ENCODE measurements at places on chromosomes 7 and 10.
A peak's percentile ranks its signal among the peaks of the same experiment; 100 is the strongest.

DNA sequence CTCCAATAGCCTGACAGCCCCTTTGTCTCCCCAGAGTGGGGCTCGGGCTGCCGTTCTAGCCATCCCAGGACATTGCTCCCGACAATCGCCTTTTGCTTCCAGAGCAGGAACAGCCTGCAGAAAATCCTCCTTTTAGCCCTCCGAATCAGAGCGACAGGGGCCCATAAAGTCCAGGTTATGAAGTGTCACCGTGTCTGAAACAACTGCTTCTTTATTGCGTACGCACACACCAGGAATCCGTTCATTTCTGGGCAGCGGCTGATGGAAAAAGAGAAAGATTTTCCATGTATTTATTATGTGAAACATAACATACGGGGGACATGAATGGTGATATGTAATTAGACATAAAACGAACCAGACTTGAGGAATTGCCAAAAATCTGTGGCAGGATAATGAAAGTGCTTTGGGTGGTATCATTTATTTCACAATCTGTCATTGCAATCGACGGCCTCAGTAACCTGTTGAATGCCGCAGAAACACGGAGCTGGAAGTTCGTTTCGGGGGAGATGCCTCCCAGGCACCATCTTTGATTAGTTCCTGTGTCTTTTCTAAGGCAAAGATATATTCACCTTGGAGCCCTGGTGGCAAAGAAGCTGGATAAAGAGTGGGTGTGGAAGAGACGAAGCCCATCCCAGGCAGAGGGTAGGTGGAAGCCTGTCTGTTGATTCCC, 48.1 kb downstream of the FAM241B start:
- no peak overlapping the region for H3K27ac ChIP-seq
- peaks cover 37% of the 10 kb centered on the region for H3K27me3 ChIP-seq
- H3K4me1 ChIP-seq, result no peaks in the 10 kb centered on the region
- H3K4me3 ChIP-seq, result no peak overlapping the region
- no peak for DNase-seq

DNA sequence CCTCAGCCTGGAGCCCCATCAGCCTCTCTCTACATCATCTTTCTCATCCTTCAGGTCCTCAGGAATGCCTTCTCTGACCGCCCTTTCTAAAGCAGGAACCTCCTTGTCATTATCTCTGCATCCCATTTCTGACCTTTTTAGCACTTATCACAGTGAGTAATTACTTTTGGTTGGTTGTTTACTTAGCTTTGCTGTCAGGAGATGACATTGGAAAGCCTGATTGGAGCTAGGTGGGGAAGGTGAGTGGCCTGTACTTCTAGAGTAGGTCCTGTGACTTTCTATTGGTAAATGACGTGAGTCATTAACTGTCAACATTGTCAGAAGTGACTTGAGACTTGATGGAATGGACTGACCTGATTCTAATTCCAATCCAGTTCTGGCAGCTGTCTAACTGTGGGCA, 9.3 kb upstream of the SLC25A13 start:
- no peak overlapping the region for H3K4me3 ChIP-seq
- no peak overlapping the region for H3K27ac ChIP-seq
- H3K4me1 ChIP-seq, result no peaks in the 10 kb centered on the region
- no peak for DNase-seq

DNA sequence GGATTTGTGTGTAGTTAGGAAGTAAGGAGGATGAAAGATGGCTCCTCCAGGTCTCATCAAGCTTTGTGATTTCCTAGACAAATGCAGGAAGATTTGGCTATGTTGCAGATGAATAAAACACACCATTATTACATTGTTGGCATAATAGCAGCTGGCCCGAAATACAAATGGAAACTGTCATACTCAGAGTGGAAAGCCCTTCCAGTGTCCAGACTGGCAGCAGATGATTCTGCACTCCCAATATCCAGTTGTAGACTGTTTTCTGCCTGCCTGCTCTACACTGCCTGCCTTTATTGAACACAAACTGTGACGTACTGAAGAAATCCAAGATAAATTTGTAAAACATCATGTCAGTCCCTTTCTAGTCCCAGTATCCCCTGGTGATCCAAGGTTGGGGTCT, 99.7 kb upstream of the FZD1 start:
- no peaks in the 10 kb centered on the region for H3K27me3 ChIP-seq
- no peak for DNase-seq
- H3K4me1 ChIP-seq, result no peaks in the 10 kb centered on the region
- no peaks in the 10 kb centered on the region for H3K36me3 ChIP-seq
- no peak overlapping the region for H3K27ac ChIP-seq

DNA sequence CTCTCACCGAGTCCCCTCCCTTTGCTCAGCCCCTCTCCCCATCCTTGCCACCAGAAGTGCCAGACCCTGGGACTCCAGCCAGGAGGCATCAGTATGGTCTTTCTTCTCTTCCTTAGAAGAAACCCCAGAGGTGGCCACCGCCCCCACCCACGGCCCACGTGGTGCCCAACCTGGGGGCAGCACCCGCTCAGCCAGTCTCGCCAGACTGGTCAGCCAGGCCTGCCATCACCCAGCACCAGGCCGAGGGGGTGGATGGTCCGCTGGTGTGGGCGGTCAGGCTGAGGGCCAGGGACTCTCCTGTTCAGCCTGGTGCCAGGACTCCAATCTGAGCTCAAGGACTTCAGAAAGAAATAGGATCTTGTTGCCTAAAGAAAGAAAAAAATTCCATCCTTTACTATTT, 5.8 kb upstream of the CLDN4 start:
- DNase-seq, result no peak
- H3K36me3 ChIP-seq, result no peaks in the 10 kb centered on the region
- no peak overlapping the region for H3K4me3 ChIP-seq
- H3K27me3 ChIP-seq, result peaks cover 44% of the 10 kb centered on the region

- H3K27me3 ChIP-seq, result no peaks in the 10 kb centered on the region
- DNase-seq, result no peak
- no peaks in the 10 kb centered on the region for H3K4me1 ChIP-seq
- H3K27ac ChIP-seq, result no peak overlapping the region
- H3K4me3 ChIP-seq, result no peak overlapping the region
Observed at GRCh38 chr7:46168671-46169383, 247.8 kb upstream of the IGFBP3 start.

DNA sequence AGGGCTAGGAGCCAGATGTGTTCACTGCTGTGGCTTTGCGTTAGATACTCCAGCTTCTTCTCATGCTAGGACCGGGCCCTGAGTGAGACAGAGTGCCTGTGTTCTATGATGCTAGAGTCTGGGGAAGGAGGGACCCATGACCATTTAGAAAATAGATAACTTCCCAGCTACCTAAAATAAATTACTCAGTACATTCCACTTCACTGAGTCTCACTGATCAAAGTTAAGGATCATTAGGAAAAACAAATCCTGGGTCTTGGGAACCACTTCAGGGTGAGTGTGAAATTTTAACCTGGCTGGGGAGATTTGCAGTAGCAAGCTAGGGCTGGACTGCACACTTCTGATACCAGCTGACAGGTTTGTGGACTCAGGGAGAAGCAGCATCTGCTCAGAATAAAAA, 138.1 kb downstream of the EMX2 start:
- DNase-seq, result no peak
- no peaks in the 10 kb centered on the region for H3K36me3 ChIP-seq
- no peak overlapping the region for H3K4me3 ChIP-seq

DNA sequence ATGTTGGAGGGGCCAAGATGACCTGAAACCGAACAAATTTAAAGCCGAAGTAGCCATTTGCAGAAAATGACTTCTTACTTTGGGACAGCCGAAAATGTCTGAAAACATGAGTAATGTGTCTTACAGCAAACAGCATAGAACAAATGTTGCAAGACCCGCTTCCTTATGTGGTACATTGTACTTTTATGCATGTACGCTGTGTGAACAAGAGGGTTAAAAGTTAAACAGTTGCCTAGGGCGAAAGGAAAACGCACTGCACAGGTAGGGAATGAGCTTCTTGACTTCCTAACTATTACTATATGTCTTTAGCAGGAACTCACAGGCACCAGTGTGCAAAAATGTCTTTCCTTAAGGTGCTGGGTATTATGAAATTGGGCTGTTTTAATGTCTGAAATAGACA, 303.5 kb upstream of the MGMT start:
- H3K27ac ChIP-seq, result no peak overlapping the region
- H3K4me1 ChIP-seq, result peaks cover 8% of the 10 kb centered on the region
- peaks cover 3% of the 10 kb centered on the region for H3K27me3 ChIP-seq
- H3K36me3 ChIP-seq, result no peaks in the 10 kb centered on the region

GRCh38 chr10:126286256-126286780, 102.0 kb downstream of the ADAM12 start:
- H3K4me1 ChIP-seq, result no peaks in the 10 kb centered on the region
- no peak overlapping the region for H3K4me3 ChIP-seq
- no peak overlapping the region for H3K27ac ChIP-seq
- no peak for DNase-seq
- H3K27me3 ChIP-seq, result no peaks in the 10 kb centered on the region
- no peaks in the 10 kb centered on the region for H3K36me3 ChIP-seq

DNA sequence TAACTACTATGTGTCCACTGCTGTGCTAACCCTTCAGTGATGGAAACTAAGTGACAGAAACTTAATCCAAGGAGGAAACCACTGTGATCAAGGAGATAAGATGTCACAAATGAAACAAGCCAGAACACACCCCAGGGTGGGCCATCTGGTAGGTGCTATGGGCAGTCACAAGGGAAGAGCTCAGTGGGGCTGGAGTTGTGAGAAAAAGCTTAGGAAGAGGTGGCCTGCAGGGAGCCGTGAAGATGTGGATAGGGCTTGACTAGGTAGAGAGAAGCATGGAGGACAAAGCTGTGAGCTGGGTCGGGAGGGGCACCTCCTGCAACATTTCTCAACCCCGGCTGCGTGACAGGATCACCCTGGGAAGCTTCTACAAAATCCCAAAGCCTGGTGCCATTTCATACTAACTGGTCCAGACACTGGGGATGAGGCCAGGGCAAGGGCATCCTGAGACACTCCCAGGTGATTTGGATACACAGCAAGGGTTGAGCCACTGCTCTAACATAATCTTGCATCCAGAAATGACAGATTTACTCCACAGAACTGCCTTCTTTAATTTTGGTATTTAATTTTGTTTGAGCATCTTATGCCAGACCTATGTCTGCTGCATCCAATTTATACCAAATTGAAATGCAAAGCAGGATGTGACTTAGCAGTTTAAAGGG, 69.3 kb downstream of the OSBPL3 start:
- no peak for DNase-seq
- peak overlapping the region; percentile 49 for H3K4me3 ChIP-seq
- no peaks in the 10 kb centered on the region for H3K27me3 ChIP-seq
- H3K4me1 ChIP-seq, result peaks cover 33% of the 10 kb centered on the region

DNA sequence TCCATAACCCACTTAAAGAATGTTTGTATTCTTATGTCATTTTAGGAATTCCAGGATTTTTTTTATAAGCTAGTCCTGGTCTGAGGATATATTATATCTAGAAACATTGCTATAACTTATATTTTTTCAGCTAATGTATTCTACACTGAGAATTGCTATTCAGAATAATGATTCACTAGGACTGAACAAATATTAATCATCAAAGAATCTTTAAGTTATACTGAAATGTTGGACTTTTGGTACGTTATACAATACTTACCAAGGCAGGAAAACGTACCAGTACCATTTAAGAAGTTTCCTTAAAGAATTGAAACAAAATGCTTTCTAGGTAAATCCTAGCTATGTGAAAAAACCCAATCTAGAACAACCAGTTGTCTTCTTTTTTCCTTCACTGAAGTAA, 18.4 kb downstream of the PTTG1IP2 start:
- H3K27me3 ChIP-seq, result peaks cover 8% of the 10 kb centered on the region
- DNase-seq, result no peak
- H3K4me3 ChIP-seq, result no peak overlapping the region
- H3K27ac ChIP-seq, result no peak overlapping the region
- H3K36me3 ChIP-seq, result no peaks in the 10 kb centered on the region

DNA sequence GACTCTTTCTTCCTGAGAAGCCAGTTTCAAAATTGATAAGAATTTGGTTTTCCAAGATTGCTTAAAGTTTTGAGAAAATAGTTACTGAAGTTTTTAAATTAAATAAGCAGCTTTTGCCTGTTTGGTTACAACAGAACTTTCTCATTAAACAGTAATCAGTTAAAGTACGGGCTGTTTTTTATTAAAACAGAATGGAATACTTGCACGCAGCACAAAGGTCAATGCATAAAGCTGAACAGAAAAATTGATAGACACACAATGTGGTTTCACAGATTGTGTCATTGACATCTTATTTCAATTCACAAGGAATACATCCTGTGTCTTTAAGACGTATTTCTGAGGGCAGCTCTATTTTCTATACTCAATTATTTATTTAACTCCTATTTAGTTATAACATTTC, 192.2 kb downstream of the PRKG1 start:
- no peak for DNase-seq
- H3K27ac ChIP-seq, result no peak overlapping the region
- H3K4me1 ChIP-seq, result no peaks in the 10 kb centered on the region
- no peaks in the 10 kb centered on the region for H3K27me3 ChIP-seq
- H3K4me3 ChIP-seq, result no peak overlapping the region

GRCh38 chr7:120959929-120960484, 9.4 kb downstream of the ING3 start:
- no peaks in the 10 kb centered on the region for H3K27me3 ChIP-seq
- H3K36me3 ChIP-seq, result peaks cover 16% of the 10 kb centered on the region
- H3K4me1 ChIP-seq, result peaks cover 19% of the 10 kb centered on the region
- H3K27ac ChIP-seq, result no peak overlapping the region
- no peak for DNase-seq

- no peak overlapping the region for H3K27ac ChIP-seq
- no peaks in the 10 kb centered on the region for H3K27me3 ChIP-seq
- H3K4me3 ChIP-seq, result no peak overlapping the region
- peaks cover 35% of the 10 kb centered on the region for H3K4me1 ChIP-seq
Observed at GRCh38 chr10:132395704-132396493, 1.1 kb upstream of the PWWP2B start.

DNA sequence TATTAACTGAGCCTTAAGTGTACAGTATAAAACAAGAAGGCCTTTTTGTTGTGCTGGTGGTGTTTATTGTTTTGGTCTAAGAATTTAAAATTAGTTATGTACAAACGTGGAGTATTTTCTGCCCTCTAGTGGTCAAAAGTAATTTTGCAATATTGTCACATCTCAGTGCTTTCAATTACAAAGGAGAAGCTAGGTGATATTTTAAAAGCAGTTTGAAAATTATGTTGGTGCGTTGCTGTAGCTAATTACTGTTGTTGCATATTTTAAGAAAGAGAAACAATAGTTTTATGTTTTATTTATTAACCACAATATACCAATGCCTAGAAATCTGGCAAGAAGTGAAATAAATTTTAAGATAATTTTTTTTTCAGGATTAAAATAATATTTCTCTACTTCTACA, 11.4 kb downstream of the NPVF start:
- no peak overlapping the region for H3K27ac ChIP-seq
- H3K4me1 ChIP-seq, result no peaks in the 10 kb centered on the region
- peaks cover 30% of the 10 kb centered on the region for H3K27me3 ChIP-seq
- no peak for DNase-seq
- H3K36me3 ChIP-seq, result no peaks in the 10 kb centered on the region
- H3K4me3 ChIP-seq, result no peak overlapping the region

DNA sequence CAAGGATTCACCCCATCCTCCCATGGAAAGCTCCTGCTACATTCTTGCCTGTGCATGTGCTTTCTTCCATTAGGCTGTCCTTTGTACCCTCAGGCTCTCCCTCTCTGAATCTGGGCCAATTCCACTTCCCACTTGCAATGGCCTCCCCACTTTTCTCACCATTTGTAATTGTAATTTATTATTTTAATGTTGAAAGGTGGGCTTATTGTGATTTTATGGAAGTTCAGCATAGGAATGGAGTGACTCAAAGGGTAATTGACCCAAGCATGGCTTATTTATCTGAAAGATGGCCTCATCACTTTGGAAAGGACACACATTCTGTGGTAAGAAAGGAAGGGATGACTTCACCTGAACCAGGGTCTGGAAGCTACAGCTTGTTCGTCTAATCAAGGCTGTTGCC, 46.9 kb upstream of the ORC5 start:
- no peaks in the 10 kb centered on the region for H3K4me1 ChIP-seq
- peaks cover 12% of the 10 kb centered on the region for H3K27me3 ChIP-seq
- no peaks in the 10 kb centered on the region for H3K36me3 ChIP-seq
- no peak overlapping the region for H3K4me3 ChIP-seq
